ENCODE measurements at places on chromosomes 13 and 19. TPM values are rescaled to one million over a fixed set of nuclear protein-coding genes. Genes with fewer than 3 reads are reported as not detected.

Gene ATP1A3
- polyA plus RNA-seq = 1.8 TPM

Gene GZMM
- 982 TPM for polyA plus RNA-seq

GRCh38 chr19:3343619-3344502, 22.5 kb upstream of the NFIC start:
- peak overlapping the region; percentile 68 for H3K4me3 ChIP-seq
- peaks cover 7% of the 10 kb centered on the region for H3K4me1 ChIP-seq
- H3K27me3 ChIP-seq = no peaks in the 10 kb centered on the region
- DNase-seq = peak; percentile 16
- H3K36me3 ChIP-seq = no peaks in the 10 kb centered on the region

DNA sequence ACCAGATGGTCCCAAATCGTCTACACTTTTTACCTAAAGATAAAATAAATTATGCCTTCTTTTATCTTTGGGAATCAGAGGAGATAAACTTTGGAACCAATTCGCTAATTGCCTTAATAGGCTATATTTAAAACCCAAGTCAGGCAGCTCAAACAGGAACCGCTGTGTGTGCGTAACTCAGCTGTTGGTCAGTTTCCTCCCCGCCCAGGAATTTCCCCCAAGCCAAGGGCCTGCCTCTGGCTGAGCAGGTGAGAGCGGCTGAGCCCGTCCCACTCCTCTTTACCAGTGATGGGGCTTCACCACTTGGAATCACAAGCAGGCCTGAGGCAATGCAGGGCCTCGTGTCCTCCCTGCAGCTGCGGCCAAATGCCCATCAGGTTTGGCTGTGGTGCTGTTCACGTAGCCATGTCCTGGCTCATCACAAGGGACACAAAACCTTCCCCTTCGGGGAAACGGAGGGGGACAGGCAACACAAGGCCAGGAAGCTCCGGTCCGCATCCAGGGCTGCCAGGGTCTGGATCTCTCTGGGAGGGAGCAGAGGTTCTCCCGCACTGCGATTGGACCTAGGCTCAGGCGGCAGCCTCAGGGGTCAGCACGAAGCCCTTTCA, 503 bp upstream of the SLC7A9 start:
- no peak overlapping the region for H3K4me3 ChIP-seq
- H3K27ac ChIP-seq = no peak overlapping the region
- no peaks in the 10 kb centered on the region for H3K4me1 ChIP-seq
- no peak for DNase-seq
- no peaks in the 10 kb centered on the region for H3K36me3 ChIP-seq
- H3K27me3 ChIP-seq = no peaks in the 10 kb centered on the region

GRCh38 chr13:52345048-52345447, 60.9 kb downstream of the THSD1 start:
- no peak overlapping the region for H3K27ac ChIP-seq
- DNase-seq = no peak
- no peak overlapping the region for H3K4me3 ChIP-seq
- H3K27me3 ChIP-seq = peaks cover 9% of the 10 kb centered on the region
- H3K4me1 ChIP-seq = no peaks in the 10 kb centered on the region

- no peak overlapping the region for H3K27ac ChIP-seq
- no peaks in the 10 kb centered on the region for H3K4me1 ChIP-seq
- DNase-seq = no peak
- H3K4me3 ChIP-seq = no peak overlapping the region
- H3K36me3 ChIP-seq = no peaks in the 10 kb centered on the region
These were observed 19.3 kb upstream of the CEACAM20 start for GRCh38 chr19:44548736-44549135.

GRCh38 chr13:45231722-45232121, 30.9 kb upstream of the KCTD4 start:
- DNase-seq = no peak
- H3K36me3 ChIP-seq = peaks cover 3% of the 10 kb centered on the region
- H3K27me3 ChIP-seq = no peaks in the 10 kb centered on the region

Gene ZNF491
- not detected for polyA plus RNA-seq

Data from immature natural killer cell (primary cell).